Suppressor macrophage treated with lipopolysaccharide for 1 hour (primary cell): ENCODE measurements at places on chromosomes 12 and 14.
A peak's percentile ranks its signal among the peaks of the same experiment; 100 is the strongest.

DNA sequence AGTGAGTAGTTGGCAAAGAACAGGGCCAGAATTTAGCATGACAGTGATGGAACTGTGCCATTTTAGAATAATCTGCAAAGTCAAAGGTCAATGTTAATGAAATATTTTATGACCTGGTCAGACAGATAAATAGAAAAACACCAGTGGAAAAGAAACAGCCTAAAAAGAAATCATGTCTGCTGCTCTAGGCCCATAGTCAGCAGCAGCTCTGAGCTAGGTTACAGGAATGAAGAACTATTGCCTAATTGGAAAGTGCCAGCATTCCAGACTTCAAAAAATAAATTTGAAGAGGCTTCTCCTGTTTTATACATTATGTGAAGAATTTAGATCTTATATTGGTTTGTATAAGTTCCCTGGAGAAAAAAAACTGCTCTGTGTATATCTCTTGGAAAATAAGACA lies 9.8 kb downstream of the NPC2 start:
- DNase-seq, result no peak

- no peak for DNase-seq
Measured at GRCh38 chr14:102665621-102666020, 73.2 kb downstream of the RCOR1 start.

DNA sequence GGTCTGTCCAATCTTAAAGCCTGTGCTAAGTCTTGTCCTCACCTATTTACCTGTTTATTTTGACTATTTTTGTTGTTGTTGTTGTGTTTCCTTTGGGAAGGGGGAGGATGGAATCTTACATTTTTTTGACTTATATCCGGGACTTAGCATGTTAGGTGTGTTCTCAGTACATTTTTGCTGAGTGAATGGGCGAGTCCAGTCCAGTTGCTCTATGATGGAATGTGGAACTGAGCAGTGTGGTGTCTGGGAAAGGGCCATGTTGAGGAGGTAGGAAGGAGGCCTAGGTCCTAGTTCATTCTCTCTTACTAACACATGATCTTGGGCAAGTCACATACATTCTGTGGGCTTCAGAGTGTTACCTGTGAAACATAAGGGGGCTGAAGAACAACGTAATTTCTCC lies 80.9 kb upstream of the SLC38A2 start:
- DNase-seq, result no peak

GRCh38 chr12:46221255-46222128 lies 47.4 kb downstream of the SLC38A1 start:
- DNase-seq, result no peak

DNA sequence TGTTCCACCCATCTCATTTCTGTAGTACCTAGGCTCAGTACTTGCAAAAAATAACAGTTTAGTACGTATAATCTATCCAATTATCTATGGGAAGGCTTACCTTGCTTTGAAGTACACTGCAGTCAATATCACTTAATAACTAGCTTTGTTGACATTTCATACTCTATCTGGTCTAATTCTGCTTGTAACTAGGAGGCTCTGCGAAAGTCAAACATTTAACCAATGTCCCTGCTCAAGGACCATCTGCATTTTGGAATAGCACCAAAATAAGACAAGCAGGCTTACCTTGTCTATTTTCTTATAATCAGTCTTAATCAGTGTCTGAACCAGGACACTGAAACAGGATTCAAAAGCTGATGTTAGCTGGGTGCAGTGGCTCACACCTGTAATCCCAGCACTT lies 39.9 kb downstream of the SLC25A47 start:
- DNase-seq, result peak; percentile 23

DNA sequence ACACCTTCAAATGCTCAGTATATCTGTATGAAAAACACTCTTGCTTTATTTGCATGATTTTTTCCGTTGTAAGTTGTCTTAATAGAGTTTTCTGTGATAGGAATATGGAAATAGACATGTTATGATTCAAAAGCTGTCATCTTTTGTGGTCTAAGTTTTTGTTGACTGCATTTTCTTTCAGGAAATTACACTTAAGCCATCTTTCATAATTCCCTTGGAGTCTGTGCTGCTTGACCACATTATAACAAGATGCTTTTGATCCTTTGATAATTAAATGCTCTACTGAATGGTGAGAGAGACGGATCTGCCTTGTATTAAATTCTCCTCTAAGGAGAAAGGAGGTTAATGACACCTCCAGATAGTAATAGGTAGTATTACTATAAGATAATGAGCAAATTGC lies 272.8 kb upstream of the DAAM1 start:
- DNase-seq, result no peak

DNA sequence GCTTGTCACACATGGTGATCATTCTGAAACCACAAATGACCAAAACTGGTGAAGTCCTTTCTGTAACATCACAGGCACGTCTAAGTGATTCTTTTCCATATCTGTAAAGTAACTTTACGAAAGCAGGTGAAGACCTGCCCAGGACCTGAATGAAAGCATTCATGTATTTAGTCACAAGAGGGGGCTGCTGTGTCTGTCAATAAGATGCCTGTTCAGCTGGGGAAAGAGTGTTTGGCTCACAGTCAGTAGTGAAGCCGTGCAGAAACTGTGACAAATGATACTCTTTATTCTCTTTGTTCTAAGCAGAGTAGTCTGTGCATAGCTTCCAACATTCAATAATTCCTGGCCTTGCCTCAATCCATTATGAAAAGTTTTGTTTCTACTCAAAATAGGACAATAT lies 373.5 kb upstream of the OR4E1 start:
- no peak for DNase-seq

DNA sequence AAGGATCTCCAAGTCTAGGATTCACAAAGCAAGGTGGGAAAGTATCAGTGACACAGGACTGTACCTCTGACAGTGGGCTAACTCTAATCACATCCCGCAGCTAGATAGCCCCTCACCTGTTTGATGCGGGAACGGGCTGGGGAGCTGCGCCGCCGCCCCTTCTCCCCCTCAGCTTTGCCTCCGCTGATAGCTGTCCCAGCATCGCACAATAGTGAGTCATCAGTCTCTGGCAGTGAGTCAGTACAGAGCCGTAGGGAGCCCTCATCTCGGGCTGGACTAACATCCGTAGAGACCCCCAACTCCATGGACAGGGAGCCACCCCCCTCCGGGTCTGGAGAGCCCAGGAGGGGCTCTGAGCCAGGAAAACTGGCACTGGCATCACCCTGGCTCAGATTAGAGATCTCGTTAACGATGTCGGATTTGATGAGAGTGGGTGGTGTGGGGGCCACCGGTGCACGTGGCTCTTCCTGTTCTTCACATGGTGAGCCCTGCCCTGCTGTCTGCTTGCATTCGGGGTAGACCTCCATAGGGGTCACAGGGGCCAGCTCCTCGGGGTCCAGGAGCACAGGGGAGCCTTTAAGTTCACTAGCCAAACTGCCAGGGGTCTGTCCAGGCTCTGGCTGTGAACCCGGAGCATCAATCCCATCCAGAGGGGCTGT lies 10.9 kb downstream of the KMT2D start:
- DNase-seq, result no peak

- DNase-seq, result no peak
Measured at GRCh38 chr14:28083389-28083788, 683.2 kb upstream of the FOXG1 start.

DNA sequence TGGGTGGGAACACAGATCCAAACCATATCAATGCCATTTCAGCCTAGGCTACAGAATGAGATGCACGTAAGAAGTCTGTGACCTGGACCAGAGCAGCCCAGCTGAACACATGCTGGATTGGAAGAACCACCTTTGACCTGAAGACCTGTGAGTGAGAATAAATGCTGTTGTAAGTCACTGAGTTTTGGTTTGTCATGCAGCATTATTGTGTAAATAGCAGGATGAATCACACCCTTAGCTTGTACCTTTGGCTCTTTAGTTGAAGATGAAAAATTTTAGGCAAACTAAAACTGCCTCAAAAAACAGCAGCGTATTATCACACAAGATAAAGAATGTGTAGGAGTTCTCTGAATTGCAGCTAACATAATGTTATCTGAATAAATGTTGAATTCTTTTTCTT lies 199.4 kb upstream of the LRIG3 start:
- no peak for DNase-seq

- DNase-seq, result peak; percentile 52
Measured at GRCh38 chr12:15728118-15728598, 61.0 kb downstream of the EPS8 start.

- DNase-seq, result peak; percentile 83
Measured at GRCh38 chr14:34930591-34931091, 52.2 kb upstream of the SRP54 start.

DNA sequence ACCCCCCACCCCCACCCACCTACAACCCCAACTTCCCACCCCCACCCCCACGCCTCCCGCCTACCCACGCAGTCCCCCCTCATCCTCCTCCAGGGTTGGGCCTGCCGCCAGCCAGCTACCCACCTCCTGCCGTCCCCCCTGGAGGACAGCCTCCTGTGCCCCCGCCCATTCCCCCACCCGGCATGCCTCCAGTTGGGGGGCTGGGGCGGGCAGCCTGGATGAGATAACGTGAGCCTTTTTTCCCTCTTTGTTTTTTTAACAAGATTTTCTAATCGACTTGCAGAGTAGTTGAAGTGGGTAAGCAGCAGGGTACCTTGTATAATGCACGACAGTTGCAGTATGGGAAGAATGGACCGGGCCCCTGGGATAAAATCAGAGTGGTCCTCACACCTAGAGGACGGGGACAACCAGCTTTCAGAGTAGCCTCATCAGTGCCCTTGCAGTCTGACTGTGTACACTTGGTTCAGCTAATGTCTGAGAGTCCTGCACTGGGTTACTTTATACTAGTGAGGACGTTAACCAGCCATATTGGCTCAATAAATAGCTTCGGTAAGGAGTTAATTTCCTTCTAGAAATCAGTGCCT lies 29.4 kb downstream of the CCNK start:
- no peak for DNase-seq

GRCh38 chr12:122336015-122336946 lies 70.0 kb upstream of the VPS33A start:
- DNase-seq, result peak; percentile 64

- no peak for DNase-seq
Measured at GRCh38 chr14:51464411-51464810, 187.3 kb upstream of the FRMD6 start.

DNA sequence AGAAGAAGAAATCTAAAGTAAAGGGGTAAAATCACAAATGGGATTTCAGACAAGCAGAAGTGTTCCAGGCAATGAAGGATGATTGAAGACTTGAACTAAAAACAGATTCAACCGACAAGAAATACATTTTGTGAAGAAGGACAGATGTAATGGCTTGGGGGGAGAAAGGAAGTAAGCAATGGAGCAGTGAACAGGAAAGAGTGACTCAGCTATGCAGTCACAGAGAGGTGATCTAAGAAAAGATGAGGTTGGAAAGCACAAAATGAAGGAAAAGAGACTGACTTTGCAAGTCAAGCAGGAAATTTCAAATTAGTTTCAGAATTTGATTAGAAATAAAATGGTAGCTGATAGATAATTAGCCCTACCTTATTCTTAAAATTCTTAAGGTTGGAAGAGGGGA lies 66.5 kb downstream of the PUS7L start:
- no peak for DNase-seq

DNA sequence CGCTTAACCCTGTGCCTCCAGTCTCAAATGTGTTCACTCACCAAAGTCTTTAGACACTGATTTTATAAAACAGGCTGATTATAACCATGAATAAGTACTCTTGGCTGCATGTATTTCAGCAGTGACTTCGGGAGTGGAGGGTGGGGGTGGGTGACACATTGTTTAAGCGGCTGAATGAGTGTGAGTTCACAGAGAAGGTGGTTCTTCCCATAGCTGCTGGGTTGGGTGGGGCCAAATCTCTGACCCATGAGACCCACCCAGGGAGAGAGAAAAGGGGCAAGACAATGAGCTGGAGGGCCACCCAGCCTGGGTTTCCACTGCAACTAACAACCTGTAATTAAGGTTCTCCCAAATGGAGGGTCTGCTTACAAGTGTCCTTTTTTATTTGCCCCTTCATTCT lies 96.4 kb downstream of the SYNE3 start:
- no peak for DNase-seq

- peak; percentile 81 for DNase-seq
Measured at GRCh38 chr14:69460093-69460701, 24.3 kb upstream of the PLEKHD1 start.

DNA sequence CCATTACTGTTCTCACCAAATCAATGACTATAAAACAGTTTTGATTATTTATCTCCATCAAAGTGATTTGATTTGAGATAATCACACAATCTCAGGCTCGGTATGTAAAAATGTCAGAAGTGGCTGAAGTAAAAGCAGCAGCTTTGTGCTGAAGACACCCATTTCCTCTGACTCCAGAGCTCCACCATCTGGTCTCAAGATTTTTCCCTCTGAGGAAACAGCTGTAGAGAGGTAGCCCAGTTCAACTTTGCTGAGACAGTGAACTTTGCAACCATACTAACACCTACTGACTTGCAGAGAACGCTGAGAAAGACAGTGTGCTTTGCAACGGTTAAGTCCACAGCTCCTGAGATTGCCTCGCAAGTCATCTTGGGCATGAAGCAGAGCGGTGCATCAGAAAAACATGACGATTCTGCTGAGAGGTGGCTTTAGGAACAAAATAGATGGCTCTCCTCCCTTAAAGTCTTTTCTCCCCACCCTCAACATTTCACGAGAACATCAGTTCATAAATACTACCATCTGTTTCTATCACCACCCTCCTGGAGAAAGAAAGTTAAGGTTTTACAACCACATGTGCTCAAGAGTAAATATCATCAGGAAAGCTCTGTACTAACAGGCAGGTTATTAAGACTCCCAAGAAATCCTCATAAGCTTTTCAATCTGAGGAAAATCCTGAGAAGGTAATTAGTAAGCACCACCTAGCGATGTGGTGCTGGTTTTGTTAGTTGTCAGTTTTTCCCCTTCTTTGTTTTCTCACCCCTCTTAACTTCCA lies 34.8 kb downstream of the HIGD1C start:
- peak; percentile 60 for DNase-seq

GRCh38 chr14:99348816-99349614 lies 77.0 kb upstream of the BCL11B start:
- DNase-seq, result no peak

DNA sequence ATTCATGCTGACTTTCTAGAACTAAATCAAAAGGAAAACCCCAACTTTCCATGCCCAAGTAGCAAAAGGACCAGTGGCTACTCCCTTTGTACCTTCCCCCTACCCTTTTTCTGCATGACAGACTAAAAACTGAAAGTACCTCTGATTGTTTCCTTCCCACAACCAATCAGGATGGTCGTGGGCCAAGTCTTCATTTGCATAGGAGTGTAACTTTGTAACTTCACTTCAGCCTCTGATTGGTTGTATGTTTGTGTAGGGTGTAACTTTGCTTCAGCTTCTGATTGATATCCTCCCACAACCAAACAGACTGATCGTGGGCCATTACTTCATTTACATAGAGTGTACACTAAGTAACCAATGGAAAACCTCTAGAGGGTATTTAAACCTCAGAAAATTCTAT lies 96.5 kb downstream of the DENND5B start:
- no peak for DNase-seq
